ENCODE measurements at places on chromosomes 7 and 10.

- no peak for DNase-seq
These were observed 40.4 kb downstream of the HDAC9 start for GRCh38 chr7:18535810-18536415.

DNA sequence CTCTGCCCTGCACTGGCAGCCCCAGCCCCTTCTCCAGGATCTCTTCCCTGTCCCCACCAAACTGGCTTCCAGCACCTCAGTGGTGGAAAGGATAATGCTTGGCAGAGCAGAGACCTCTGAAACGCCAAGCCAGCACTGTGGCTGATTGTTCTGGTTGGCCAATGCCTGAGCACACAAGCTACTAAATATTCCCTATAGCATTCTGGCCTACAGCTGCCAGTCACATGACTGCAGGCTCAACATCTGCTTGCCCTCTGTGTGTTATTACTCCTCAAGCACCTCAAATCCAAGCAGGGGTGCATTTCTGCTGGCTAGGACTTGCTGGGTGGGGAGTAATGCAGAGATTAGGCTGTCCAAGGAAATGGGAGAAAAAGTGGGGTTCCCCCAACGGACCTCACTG, 6.1 kb downstream of the TBATA start:
- DNase-seq: no peak

- DNase-seq: peak; percentile 85
These were observed 82.7 kb upstream of the C1GALT1 start for GRCh38 chr7:7099584-7100014.

DNA sequence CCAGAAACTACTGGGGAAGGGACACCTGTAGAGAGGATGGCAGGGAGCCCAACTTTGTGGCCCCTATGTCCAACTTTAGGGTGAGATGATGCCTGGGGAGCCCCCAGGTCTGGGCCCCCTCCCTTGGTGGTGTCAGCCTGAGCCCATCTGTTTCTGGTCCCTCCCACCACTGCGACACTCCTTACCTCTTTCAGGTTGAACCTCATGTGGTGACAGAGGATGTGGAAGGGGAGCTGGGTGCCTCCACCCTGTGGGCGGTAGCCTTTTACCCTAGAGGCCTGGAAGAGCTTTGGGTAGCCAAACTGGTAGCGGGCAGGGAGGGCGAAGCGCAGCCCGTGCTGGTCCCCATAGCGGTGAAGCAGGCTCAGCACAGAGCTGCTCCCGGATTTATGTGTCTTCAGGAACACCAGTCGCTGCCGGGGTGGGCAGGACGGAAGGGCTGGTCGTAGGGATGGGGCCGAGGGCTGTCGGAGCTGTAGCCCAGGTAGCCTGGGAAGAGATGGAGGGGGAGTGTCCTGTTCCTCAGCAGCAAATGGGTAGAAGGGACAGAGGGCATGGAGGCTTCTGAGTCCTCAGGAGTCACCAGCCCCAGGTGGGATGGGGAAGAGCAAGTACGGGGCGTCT, 2.0 kb downstream of the GAL3ST4 start:
- no peak for DNase-seq

- no peak for DNase-seq
These were observed 1.3 kb downstream of the LIMK1 start for GRCh38 chr7:74084722-74085578.

- DNase-seq: no peak
These were observed 32.8 kb downstream of the MRPS33 start for GRCh38 chr7:140981951-140982350.

DNA sequence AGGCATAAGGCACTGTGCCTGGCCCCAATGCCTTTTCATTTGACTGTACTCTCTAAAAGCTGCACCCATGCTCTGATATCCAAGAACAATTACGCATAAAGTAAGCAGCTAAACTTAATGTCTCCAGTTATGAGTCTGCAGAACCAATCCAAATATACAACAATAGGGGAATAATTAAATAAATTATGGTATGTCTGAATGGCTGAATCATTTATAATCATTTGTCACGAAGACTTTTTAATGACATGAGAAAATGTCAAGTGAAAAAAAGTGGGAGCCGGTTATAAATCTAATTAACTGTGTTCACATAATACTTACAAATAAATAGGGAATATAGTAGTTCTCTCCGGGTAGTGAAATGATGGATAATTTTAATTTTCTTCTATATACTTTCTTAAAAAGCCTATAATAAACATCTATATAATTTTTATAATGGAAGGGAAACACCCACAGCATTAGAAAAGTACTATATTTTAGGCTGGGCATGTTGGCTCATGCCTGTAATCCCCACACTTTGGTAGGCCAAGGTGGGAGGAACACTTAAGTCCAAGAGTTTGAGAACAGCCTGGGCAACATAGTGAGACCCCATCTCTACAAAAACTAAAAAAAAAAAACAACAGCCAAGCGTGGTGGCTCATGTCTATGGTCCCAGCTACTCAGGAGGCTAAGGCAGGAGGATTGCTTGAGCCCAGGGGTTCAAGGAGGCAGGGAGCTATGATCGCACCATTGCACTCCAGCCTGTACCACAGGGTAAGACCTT, 14.2 kb downstream of the SLC37A3 start:
- no peak for DNase-seq

DNA sequence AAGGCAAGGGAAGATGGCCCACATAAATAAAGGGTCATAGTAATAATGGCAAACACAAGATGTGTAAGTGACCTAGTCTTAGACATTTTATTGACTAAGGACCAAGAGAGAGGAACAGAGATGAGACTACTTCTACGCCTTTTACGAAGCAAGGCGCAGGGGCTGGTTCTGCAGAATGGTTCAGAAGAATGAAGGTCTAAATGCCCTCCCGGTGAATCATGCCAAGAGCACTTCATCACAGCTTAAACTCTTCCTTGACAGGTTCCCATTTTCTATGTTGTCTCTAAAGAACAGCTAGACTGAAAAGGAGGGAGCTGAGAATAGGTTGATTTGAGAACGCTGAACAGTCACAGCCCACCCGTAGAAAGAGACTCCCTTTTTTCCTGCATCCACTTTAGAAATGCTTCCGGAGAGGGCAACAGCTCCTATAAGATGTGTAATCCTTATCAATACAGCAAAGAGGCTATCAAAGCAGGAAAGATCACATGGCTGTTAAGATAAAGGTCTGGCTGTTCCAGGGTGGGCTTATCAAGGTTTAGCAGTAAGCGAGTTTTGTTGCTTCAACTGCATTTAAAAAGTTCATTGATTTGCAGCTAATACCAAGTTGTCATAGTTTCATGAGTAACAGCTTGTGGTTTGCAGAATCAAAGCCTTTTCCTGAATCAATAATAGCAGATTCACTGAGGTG, 93.4 kb upstream of the AUTS2 start:
- no peak for DNase-seq

DNA sequence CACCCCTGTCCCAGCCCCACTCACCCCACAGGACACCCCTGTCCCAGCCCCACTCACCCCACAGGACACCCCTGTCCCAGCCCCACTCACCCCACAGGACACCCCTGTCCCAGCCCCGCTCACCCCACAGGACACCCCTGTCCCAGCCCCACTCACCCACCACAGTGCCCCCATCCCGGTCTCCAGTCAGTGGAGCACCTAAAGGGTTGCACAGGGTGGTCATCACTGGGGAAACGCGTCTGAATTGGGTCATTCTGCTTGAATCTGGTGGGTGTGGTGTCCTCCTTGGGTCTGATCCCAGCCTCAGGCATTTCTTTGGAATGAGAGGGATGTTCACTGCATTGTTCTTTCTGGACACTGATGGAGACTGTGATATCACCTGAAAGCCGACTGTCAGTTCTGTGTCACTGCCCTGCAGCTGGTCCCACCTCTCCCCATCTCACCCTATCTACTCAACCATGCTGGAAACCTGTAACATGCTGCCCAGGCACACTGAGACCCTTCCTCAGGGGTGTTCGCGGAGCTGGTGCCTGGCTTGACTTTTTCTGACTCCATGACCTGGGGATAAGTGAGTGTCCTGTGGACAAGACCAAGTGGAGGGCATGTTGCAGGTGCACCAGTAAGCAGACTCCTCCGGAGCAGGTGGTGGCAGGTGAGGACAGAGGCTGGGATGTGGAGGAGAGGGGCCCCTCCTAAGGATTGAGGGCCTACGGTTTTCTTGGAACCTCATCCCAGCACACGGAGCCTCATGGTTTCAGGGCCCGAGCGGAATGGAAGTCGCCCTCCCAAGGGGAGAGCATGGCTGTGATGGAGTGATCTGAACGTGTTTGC, 262.5 kb upstream of the PPP2R2D start:
- DNase-seq: no peak

DNA sequence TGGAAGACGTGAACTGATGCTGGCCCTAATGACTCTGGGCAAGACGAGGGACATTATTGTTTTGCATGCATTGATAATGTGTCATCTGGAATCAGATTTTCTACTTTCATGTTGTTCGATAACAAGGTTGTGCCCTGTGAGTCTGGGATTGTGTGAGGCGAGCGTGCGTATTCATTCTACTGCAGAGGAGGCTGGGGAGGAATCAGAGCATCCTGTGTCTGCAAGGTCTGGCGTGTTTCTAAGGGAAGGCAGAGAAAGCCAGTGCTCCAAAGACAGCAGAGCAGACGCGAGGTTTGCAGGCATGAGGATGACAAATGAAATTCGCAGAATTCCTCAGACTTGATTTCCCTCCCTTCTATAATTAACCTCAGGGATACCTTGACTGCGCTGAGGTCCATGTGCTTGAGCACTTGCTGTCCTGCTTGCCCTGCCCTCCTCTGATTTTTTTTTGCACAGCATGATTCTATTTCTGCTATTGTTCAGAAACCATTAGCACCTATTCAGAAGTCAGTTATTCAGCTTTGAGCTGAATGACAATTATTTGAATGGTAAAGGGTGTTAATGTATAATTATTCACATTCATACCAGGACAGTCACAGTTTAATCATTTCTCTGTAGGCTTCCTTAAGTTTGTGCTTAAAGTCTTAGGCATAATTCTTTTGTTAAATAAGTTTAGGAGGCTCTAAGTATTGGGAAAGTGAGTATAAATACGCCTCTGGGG, 233.6 kb downstream of the EBF3 start:
- no peak for DNase-seq

DNA sequence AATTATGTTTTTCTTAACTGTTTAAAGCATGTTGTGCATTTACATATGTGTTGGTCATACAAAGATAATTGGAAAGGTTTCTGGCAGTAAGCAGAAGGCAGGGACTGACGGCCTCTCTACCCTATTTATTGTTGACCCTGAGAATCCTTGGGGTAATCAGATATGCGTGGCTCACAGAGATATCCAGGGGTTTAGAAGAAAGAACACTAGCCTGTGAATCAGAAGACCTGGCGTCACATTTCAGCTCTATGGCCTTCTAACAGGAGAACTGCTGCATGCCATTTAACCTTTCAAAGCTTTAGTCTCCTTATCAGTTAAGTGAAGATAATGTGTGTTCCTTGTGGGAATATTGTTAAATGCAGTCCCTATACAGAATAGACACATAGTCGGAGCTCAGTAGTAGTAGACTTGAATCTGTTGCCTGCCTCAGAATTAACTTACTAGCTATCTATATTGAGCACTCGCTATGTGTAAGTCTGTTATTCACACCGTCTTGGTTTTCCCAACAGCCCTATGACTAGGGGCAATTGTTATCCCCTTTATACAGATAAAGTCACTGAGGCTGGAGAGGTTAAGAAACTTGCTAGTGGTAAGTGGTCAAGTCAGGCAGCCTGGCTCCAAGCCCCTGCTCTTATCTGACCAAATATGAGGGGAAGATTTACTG, 129.6 kb upstream of the ANKRD1 start:
- DNase-seq: no peak

- no peak for DNase-seq
These were observed 9.9 kb downstream of the CRPPA start for GRCh38 chr7:16411391-16411790.

GRCh38 chr10:58143944-58144343, 123.8 kb downstream of the IPMK start:
- DNase-seq: no peak

DNA sequence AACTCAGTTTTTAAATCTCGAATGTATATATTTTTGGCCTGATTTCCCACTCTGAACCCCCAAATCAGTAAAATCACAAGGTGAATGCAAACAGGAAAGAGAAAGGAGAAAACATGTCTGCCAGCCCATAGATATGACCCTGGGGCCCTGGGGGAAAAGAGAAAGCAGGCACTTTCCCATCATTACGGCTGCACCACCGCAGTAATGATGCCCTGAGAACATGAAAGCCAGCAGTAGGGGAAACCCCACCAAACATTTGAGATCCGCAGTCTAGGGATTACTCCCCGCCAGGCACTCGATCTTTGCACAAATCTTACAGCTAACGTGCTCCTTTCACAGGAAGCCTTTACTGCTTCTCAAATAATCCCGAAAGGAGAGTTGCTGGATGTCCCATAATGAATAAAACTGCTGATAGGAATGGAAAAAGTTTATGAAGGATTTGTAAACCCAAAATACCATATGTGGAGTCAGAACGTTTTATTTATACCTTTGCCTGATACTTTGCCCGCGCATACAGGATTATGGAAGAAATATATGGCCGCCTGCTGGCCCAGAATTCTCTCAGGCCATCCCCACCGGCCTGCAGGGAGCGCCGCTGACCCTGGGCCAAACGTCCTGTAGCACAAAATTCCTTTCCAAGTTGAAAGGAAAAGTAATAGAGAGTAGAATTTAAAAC, 180.0 kb upstream of the INHBA start:
- DNase-seq: no peak

DNA sequence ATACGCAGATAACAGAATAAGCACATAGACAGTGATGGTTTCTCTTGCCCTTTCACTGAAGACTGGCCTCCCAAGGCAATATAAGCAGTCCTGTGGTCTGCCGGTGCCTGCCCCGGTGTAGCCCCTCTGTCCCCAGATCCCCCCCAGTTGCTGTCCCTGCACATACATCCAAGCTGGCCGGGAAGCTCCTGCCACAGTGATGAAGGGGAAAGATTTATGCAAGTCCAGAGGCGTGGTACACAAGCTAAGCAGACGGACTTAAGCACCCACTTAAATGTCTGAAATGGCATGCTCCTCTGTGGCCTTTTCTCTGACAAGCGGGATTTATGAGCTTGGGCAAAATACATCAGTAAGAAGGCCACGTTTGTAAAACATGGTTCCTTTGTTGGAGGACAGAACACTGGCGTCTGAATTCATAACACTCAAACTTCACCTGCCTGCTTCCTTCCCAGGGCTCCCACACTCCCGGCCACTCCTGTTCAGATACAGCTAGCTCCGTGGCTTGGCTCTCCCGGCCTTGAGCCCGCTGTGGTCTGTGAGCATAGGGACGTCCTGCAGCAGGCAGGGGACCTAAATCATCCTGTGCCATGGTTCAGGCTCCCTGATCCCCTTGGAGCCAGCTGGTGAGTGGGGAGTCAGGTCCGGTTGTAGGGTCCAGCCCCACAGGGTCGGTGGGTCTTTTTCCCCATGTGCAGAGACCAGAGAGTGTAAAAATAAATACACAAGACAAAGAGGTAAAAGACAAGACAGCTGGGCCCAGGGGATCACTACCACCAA, 61.7 kb upstream of the PPP2R2D start:
- no peak for DNase-seq

- no peak for DNase-seq
These were observed 36.6 kb downstream of the RHEB start for GRCh38 chr7:151482883-151483710.

All from body of pancreas (tissue), 4 donors.